ENCODE measurements at places on chromosomes 7 and 10. TPM values are rescaled to one million over a fixed set of nuclear protein-coding genes. Genes with fewer than 3 reads are reported as not detected.
A peak's percentile ranks its signal among the peaks of the same experiment; 100 is the strongest.

GRCh38 chr7:43639858-43640491 lies 57.1 kb downstream of the STK17A start:
- no peaks in the 10 kb centered on the region for H3K27me3 ChIP-seq
- no peak for DNase-seq
- H3K27ac ChIP-seq, result peak overlapping the region; percentile 58
- H3K4me1 ChIP-seq, result peaks cover 62% of the 10 kb centered on the region
- peak overlapping the region; percentile 8 for H3K4me3 ChIP-seq

- H3K4me1 ChIP-seq, result peaks cover 2% of the 10 kb centered on the region
- peaks cover 2% of the 10 kb centered on the region for H3K36me3 ChIP-seq
- H3K4me3 ChIP-seq, result no peak overlapping the region
- no peak for DNase-seq
- no peaks in the 10 kb centered on the region for H3K27me3 ChIP-seq
These were observed 287.0 kb downstream of the MDFIC start for GRCh38 chr7:115208710-115209560.

DNA sequence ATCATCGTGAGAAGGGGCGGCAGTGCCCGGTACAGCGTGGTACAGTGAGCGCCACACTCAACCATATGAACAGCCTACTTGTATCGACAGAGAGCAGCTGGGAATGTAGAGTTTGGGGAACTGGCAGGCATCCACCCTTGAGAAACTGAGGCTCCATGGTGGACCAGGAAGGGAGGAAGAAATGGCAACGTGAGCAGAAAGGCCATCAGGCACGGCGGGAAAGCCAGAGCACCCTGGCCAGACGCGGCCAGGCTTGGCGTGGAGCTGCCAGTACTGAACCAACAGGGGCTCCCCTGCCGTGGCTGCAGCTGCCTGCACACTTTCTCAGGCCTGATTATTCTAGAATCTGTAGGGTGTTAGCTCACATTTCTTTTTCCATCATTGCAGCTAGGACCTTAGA lies 442.3 kb downstream of the PTPRN2 start:
- H3K36me3 ChIP-seq, result no peaks in the 10 kb centered on the region
- no peaks in the 10 kb centered on the region for H3K4me1 ChIP-seq
- H3K27me3 ChIP-seq, result no peaks in the 10 kb centered on the region
- no peak for DNase-seq

DNA sequence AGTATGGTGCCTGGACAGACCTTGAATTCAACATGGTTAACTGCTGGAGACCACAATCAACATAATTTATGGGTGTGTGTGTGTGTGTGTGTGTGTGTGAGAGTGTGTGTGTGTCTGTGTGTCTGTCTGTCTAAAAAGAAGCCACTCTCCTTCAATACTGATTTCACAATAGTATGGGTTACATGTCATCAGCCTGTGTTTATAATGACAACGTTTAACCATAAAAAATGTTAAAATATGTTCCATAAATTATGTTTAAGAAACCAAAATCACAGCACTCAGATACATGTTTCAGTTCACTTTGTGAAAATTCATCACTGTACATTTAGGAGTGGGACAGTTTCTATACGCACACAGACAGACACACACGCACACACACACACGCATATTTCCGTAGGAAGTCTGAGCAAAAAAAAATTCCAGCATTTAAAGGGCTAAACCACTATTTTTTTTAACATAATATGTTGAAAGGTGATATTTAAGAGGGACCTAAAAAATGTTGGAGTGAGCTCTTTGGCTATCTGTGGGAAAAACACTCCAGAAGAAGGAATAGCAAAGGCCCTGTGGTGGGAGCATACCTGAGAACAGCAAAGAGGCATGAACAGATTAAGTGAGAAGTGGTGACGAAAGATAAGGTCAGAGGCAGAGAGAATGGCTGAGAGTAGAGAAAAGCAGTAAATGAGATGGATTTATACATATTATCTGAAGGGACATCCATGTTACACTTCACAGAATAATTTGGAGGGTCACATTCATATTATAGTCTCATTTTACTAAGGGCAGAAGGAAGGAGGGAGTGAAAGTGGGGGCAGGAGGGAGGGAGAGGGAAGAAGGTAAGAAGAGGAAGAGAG lies 10.9 kb downstream of the PDZD8 start:
- H3K36me3 ChIP-seq, result peaks cover 6% of the 10 kb centered on the region
- H3K4me3 ChIP-seq, result no peak overlapping the region
- H3K27me3 ChIP-seq, result no peaks in the 10 kb centered on the region
- peaks cover 22% of the 10 kb centered on the region for H3K4me1 ChIP-seq

GRCh38 chr10:22228167-22228938 lies 10.5 kb upstream of the EBLN1 start:
- no peak for DNase-seq
- peaks cover 13% of the 10 kb centered on the region for H3K27me3 ChIP-seq
- peak overlapping the region; percentile 96 for H3K27ac ChIP-seq

- peaks cover 3% of the 10 kb centered on the region for H3K27me3 ChIP-seq
- no peak overlapping the region for H3K27ac ChIP-seq
- DNase-seq, result no peak
These were observed 220.9 kb upstream of the KMT2E start for GRCh38 chr7:104793066-104793465.

- no peak for DNase-seq
- H3K27me3 ChIP-seq, result no peaks in the 10 kb centered on the region
- peaks cover 19% of the 10 kb centered on the region for H3K36me3 ChIP-seq
- H3K4me1 ChIP-seq, result peaks cover 4% of the 10 kb centered on the region
These were observed 160.9 kb downstream of the LRRC4 start for GRCh38 chr7:127870231-127870907.

DNA sequence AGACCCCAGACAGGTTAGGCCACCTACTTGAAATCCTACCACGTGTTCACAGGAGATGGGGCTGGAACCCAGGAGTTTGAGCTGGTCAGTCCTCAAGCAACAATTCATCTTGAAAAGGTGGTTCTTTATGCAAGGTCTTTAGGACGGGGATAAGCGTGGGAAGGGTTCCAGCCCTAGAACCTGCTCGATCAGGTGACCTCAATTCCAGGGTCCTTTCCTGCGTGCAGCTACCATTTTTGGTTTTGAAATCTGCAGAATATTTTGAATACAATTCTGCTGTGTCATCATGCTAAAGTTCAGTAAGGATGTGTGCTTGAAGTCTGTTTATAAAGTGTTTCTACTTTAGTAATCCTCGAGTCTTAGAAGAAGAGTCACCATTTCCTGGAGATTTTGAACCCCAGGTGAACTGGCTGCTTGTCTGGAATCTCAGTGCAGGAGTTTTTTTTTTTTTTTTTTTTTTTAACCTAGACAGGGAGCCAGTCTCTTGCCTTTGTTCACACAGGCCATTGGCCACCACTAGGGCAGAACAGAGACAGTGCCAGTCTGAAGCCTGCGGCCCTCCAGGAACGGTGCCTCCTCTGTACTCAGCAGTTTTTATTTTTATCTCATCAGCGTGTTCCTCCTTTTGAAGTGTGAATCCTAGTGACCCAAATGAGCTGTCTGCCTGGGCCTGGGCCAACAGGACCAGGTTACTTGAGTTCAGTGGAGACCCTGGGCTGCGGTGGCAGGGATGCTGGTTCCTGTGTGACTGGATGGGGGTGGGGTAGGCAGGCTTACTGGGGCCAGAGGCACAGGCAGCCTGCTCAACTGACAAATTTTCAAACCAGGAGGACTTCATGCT lies 54.6 kb downstream of the EEPD1 start:
- no peak overlapping the region for H3K4me3 ChIP-seq
- no peaks in the 10 kb centered on the region for H3K36me3 ChIP-seq
- no peaks in the 10 kb centered on the region for H3K27me3 ChIP-seq
- DNase-seq, result no peak
- H3K4me1 ChIP-seq, result peaks cover 5% of the 10 kb centered on the region

DNA sequence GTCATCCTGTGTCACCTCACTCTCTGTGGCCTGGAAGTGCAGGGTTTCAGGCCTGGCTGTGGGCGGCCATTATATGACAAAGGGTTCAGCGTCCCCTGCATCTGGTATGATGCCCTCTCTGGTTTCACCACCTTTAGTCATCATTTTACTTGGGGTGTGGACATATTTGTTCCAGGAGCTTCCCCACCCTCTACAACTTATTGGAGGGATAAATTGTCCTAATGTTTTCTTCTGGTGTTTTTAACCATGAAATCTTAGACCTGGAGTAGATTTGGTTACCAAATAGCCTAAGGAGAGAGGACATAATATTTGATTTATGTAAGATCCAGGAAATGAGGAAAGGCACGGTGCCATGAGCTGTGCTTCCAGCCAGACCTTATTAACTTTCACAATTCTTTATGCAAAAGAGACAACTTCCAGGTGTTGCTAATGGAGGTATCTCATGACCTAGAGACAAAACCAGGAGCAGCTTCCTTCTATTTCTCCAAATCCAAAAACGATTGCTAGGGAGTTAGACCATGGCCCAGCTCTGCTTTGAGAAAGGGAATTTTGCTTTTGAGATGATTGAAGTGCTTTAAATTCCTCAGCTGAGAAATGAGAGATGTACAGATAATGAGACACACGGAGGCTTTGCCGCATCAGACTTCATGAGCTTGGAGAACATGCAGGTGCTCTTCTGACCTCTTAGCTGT lies 20.9 kb downstream of the WBP1L start:
- peaks cover 7% of the 10 kb centered on the region for H3K4me1 ChIP-seq
- no peak overlapping the region for H3K4me3 ChIP-seq
- no peak for DNase-seq
- peaks cover 26% of the 10 kb centered on the region for H3K36me3 ChIP-seq
- H3K27ac ChIP-seq, result no peak overlapping the region
- no peaks in the 10 kb centered on the region for H3K27me3 ChIP-seq

DNA sequence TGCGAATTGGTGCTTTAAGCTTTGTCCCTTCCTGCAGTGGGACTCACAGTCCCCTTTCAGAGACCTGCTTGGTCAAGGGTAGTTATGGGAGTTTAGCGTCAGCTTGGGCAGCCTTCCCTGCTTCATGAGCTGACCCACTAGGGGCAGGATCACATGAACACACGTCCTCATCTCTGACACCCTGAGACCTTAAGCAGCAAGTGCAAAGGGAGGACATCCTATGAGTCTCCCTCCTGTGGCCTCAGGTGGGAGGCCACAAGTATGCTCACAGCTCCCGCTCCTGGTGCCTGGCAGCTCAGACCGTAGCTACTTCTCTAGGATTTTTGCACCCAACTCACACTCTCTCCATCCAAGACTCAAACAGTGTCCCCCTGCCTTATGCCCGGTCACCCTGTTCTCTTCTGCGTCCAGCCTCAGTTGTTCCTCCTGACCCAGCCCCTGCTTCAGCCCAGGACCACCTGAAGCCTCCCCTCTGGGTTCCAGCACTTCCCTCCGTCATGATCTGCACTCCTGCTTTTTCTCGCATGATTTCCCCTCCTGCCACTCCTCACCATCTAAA lies 136.6 kb upstream of the FAM20C start:
- H3K36me3 ChIP-seq, result no peaks in the 10 kb centered on the region
- no peak for DNase-seq
- H3K4me1 ChIP-seq, result no peaks in the 10 kb centered on the region
- peaks cover 2% of the 10 kb centered on the region for H3K27me3 ChIP-seq
- no peak overlapping the region for H3K27ac ChIP-seq
- no peak overlapping the region for H3K4me3 ChIP-seq

- DNase-seq, result no peak
- H3K4me1 ChIP-seq, result no peaks in the 10 kb centered on the region
- no peaks in the 10 kb centered on the region for H3K36me3 ChIP-seq
- H3K4me3 ChIP-seq, result no peak overlapping the region
These were observed 5.5 kb downstream of the AKR1B10 start for GRCh38 chr7:134532954-134533218.

DNA sequence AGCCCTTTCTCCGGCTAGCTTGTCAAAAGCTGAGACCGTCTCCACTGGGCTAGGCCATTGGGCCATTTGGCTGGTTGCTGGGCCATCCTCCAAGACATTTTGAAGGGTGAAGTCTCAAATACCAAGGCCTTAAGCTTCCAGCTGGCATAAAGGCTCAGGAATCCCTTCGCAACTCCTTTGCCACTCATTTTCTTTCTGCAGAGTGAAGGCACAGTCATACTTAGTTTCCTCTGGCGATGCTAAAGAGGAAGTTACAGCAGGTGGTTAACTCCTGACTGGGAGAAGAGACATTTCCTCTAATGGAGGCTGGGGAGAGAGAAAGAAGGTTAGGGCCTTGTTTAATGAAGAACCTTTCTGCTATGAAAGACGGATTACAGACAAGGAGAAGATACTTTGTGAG lies 4.8 kb upstream of the REPIN1 start:
- peaks cover 6% of the 10 kb centered on the region for H3K27me3 ChIP-seq
- no peak for DNase-seq
- H3K4me3 ChIP-seq, result peak overlapping the region; percentile 19
- no peak overlapping the region for H3K27ac ChIP-seq
- H3K36me3 ChIP-seq, result peaks cover 7% of the 10 kb centered on the region
- H3K4me1 ChIP-seq, result peaks cover 33% of the 10 kb centered on the region

DNA sequence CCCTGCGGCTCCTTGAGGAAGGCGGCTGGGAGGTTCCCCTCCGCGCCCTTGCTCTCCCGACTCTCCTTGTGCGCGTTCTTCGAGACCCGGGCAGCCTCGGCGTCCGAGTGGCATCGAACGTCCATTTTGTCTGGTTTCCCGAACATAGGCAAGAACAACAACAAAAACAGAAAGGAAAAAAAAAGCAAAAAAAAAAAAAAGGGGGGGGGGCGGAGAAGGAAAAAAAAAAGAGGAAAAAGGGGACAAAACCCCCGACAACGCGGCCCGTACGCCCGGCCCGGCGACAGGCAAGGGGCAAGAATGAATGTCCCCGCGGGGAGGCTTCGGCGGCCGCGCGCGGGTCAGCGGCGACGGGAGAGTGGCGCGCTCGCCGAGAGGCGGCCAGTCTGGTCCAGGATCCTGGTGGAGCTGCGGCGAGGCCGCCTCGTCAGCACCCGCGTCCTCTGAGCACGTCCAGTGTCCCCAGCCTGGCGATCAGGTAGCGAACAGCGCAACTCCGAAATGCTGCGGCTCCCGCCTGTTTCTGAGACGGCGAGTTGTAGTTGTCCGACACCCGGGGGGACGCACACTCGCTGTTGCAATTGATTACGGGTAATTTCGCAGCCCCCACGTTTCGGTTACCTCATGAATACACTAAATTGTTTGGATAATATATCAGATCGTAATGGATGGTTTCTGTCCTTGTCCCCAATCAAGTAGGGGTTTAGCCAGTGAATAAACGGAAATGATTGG lies at the start of gene VAX1:
TSS of gene VAX1 (minus strand) at position 360 of the 732 bp plus-strand sequence. CDS start at position 146, 214 bp downstream.
- peak; percentile 33 for DNase-seq
- H3K27ac ChIP-seq, result peak within 1 kb of the TSS; percentile 64
- peaks cover 76% of the 10 kb centered on the region for H3K27me3 ChIP-seq
- H3K36me3 ChIP-seq, result peaks cover 5% of the 10 kb centered on the region
- no peak within 1 kb of the TSS for H3K4me3 ChIP-seq
- H3K4me1 ChIP-seq, result peaks cover 2% of the 10 kb centered on the region

- peaks cover 6% of the 10 kb centered on the region for H3K4me1 ChIP-seq
- H3K27ac ChIP-seq, result no peak overlapping the region
- DNase-seq, result no peak
- H3K36me3 ChIP-seq, result peaks cover 4% of the 10 kb centered on the region
These were observed 124.8 kb upstream of the RPA3 start for GRCh38 chr7:7843240-7843639.

- peaks cover 37% of the 10 kb centered on the region for H3K36me3 ChIP-seq
- H3K4me3 ChIP-seq, result peak overlapping the region; percentile 2
- no peak for DNase-seq
- H3K4me1 ChIP-seq, result peaks cover 50% of the 10 kb centered on the region
- H3K27ac ChIP-seq, result peak overlapping the region; percentile 6
These were observed 6.3 kb downstream of the MTPN start for GRCh38 chr7:135970682-135971365.

Gene C10orf105
- 0.17 TPM for total RNA-seq

Gene SLC39A12
- not detected for total RNA-seq

Gene TCERG1L
- total RNA-seq, result 0.36 TPM

Gene FAM25G
- not detected for total RNA-seq

Gene SUN3
- total RNA-seq, result not detected

Gene C10orf143
- 6.6 TPM for total RNA-seq

Gene P4HA1
- 47.3 TPM for total RNA-seq

Gene SEMA3C
- 0.30 TPM for total RNA-seq

Gene KNDC1
- 0.40 TPM for total RNA-seq

Gene IGFBP3
- 12.5 TPM for total RNA-seq

Data from activated naive CD8-positive, alpha-beta T cell treated with anti-CD3 and anti-CD28 coated beads, Interleukin-2, amount 10 ng/mL, durations not matched to agents 7 days and 5 days (primary cell).